GM20000 (cell line): ENCODE measurements at places on chromosomes 5 and 9.
A peak's percentile ranks its signal among the peaks of the same experiment; 100 is the strongest.

DNA sequence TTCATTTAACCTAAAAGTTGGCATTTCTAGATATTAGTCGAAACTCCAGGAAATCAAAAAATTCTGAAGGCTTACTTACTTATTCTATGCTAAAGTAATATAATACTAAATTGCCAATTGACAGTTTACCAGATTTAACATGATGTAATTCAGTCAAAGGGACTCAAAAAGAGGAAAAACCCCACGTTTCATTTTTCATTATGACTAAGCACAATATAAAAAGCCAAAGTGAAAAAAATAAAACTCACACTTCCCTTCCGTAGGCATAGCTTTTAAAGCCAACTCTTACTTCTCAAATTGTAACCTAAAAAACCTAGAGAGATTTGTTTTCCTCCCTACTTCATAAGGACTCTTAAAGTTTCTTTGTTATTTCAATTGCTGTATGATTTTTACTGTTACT, 146.6 kb downstream of the RAPGEF6 start:
- peak; percentile 31 for DNase-seq

DNA sequence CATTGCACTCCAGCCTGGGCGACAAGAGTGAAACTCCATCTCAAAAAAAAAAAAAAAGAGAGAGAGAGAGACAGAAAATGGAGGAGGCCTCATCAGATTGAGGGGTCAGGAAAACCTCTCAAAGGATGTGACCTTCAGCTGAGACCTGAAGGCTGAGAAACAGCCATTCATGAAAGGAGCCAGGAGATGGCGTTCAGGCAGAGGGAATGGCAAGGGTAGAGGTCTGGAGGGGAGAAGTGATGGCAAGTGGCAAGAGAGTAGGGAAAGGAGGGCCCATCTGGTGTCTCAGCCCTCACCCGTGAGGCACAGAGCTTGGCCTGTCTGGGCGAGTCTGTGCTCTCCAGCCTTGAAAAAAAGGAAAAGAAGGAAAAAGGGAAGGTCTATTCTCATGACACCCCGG, 17.0 kb downstream of the CAMK2A start:
- peak; percentile 36 for DNase-seq

DNA sequence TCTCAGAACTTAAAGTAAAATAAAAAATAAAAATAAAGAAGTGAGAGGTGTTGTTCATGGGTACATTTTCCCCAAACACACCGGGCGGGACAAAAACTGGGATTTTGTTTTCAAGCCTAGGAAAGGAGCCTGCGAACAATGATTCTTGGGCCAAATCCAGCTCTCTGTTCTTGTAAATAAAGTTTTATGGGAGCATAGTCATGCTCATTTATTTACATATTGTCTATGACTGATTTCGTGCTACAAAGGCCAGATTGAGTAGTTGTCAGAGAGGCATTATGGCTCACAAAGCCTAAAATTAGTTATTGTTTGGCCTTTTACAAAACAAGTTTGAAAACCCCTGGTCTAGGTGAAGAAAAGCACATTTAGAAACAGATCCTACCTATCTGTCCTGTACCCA, 821.0 kb upstream of the GRAMD2B start:
- no peak for DNase-seq

GRCh38 chr5:34599471-34600117, 56.5 kb upstream of the RAI14 start:
- DNase-seq, result no peak

DNA sequence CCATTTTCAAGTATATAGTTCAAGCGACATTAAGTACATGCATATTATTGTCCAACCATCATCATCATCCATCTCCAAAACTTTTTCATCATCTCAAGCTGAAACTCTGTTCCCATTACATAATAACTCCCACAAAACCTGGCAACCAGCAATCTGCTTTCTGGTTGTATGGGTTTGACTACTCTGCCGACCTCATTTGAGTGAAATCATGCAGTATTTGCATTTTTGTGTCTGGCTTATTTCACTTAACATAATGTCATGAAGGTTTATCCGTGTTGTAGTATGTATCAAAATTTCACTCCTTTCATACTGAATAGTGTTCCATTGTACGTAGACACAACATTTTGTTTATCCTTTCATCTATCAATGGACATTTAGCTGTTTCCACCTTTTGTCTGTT, 74.8 kb downstream of the SGCD start:
- no peak for DNase-seq

GRCh38 chr5:114367029-114367428, 5.2 kb downstream of the KCNN2 start:
- no peak for DNase-seq

GRCh38 chr5:59765446-59765845, 128.1 kb downstream of the PDE4D start:
- no peak for DNase-seq

- no peak for DNase-seq
These were observed 18.7 kb downstream of the CPLX2 start for GRCh38 chr5:175889910-175890684.

DNA sequence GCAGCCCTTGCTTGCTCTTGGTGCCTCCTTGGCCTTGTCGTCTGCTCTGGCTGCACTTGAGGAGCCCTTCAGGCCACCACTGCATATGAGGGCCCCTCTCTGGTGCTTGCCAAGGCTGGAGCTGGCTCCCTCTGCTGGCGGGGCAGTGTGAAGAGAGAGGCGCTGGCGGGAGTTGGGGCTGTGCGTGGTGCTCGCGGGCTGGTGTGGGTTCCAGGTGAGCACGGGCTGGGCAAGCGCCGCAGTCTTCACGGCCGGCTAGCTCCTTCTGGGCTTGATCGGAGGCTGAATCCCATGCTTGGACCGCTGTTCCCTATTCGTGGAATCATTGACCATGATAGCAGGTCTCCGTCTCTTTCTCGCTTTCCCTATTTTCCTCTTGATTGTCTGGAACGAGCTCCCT, 56.5 kb downstream of the XRCC4 start:
- DNase-seq, result no peak

GRCh38 chr9:84924266-84924665, 254.7 kb downstream of the NTRK2 start:
- DNase-seq, result no peak

DNA sequence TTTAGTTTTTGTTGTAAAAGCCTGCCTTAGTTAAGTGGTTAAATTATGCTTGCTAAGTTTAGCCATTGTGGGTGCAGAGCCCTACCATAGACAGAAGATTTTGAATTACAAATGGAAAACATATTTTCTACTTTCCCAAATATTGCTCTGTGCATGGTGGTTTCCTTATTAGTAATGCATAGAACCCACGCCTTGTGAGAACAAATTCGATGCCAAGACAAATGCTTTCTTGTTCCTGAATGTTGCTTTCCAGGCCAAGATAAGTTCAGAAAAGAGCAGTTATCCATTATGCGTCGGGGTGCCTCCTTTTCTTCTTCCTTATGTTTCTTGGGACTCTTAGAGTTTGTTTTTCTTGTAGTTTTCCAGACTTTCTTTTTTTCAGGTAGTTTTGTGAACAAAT, 31.0 kb upstream of the GARNL3 start:
- DNase-seq, result no peak

DNA sequence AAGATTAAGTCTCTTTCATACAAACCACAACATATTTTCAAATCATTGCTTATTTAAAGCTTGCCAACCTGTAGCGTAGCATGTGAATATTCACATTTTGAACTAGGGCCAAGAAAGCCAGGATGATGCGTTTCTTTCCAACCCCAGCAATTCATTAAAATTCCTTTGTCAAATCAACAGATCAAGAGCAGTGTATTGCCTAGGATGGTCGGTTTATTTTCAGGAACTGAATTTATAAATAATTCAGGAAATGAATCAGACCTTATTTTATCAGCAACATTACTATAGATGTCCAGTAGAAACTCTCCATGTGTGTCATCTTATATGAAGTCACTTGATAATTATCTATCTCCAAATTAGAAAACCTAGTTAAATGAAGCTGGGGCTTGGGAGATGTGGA, 13.2 kb upstream of the AUH start:
- DNase-seq, result no peak

GRCh38 chr9:34591917-34592866, 2.7 kb upstream of the CNTFR start:
- no peak for DNase-seq

GRCh38 chr9:22308177-22308576, 138.4 kb upstream of the DMRTA1 start:
- DNase-seq, result no peak

DNA sequence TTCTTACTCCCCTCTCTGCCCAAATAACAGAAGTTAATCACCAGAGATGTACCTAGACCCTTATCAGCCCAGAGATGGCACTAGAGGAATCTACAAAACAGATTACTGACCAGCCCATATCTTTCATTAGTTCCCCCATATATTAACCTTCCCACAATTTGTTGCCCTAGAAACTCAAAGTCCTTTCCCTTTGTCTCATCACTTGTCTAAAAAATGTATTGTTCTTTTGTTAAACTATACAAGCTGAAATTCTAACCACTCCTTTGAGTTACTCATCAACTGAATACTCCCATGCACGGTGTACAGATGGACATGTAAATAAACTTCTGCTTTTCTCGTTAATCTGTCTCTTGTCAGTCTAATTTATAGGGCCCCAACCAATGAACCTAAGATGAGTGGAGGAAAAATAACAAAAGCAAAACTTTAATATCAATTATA, 130.9 kb downstream of the CCDC192 start:
- DNase-seq, result no peak

GRCh38 chr5:111478266-111478665, 34.1 kb downstream of the STARD4 start:
- no peak for DNase-seq

GRCh38 chr9:84573083-84573482, 96.4 kb upstream of the NTRK2 start:
- DNase-seq, result no peak

- no peak for DNase-seq
These were observed 601.9 kb downstream of the SEMA5A start for GRCh38 chr5:8944005-8944404.

DNA sequence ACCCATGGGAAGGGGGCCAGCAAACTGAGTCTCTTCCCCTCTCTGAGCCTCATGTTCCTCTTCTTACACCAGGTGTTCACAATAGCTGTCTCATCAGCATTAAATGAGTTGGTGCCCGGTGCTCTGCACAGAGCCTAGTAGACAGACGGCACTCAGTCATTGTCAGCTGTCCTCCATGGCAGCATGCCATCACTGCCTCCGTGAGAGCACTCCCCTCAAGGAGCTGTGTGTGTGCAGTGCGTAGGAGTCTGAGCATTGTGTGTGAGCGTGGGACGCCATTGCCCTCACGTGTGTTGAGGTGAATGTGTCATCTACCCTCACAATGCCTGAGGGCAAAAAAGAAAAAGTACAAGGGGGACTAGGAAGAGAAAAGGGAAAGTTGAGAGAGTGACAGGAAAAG, 536.5 kb downstream of the CDK5RAP2 start:
- no peak for DNase-seq

- DNase-seq, result no peak
These were observed 5.1 kb upstream of the WDR5 start for GRCh38 chr9:134130503-134131375.
